Jurkat, Clone E6-1 (cell line): ENCODE measurements at places on chromosomes 1 and 21.

- no peak for DNase-seq
Measured at GRCh38 chr1:66048011-66048410, 255.3 kb downstream of the PDE4B start.

DNA sequence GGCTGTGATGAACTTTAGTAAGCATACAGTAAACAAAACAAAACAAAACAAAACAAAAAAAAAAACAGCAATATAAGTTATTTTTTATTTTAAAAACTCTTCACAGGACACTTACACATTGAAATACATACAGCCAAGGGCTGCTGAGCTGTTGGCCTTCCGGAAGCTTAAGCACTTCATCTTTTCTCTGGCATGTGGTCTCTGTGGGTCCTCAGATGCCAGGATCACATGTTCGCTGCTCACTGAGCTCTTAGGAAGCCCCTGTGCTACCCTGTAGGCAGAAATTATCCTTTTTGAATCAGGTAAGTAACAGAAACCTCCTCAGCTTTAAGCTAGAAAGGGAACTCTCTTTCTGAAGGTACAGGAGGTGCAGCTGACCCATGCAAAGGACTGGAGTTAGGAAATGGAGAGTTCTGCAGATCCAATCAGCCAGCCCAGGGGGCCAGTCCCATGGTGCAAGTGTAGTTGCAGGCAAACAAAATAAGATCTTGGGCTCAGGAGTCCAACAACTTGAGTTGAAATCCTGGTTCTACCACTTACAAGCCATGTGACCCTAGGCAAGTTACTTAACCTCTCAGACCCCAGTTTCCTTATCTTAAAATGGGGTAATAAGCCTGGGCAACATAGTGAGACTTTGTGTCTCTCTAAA, 22.4 kb upstream of the MED18 start:
- DNase-seq, result no peak

DNA sequence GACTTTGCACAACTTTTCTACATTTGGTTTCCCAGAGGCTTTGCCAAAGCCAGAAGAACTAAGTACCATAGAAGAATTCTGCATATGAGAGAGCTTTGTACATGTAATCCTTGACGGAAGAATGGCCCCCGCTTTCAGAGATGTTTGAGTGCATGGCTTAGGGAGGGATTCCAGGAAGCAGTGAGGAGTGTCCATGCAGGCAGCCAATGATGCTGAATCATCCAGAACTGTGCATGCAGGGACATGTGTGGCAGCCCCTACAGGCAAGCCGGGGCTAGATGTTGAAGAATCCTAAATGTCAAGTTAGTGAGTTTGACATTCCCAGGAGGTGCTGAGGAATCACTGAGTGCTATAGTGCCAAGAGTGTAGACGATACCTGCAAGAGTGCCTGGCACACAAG, 9.9 kb upstream of the HAO2 start:
- no peak for DNase-seq

DNA sequence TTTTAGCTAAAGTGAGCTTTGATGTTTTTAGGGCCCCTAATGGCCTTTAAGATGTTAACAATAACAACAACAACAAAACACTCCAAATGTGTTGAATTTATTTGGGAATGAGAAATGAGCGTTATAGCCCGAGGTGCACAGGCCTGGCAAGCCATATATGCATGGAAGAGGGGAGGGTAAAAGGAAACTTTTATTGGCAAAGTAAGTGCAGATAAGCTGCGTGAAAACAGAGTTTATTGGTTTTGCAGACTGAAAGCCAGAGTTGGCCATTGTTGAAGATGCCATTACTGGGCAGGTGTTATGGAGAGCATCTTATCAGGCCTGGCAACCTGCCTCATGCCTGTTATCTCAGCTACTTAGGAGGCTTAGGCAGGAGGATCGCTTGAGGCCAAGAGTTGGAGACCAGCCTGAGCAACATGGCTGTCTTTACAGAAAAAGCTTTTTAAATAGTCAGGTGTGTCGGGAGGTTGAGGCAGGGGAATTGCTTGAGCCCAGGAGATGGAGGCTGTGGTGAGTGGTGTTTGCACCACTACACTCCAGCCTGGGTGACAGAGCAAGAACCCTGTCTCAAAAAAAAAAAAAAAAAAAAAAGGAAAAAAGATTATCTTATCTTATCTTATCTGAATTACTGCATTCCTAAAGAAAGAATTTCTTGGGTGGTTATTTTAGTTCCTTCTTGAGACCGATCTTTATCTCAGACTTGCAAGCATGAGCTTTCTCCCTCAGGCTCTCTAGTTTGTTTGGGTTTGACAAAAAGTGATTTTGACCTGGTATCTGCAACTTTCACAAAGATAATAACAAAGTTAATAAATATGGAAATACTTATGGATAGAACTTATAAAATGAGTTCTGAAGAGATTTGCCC, 1.7 kb downstream of the PATJ start:
- DNase-seq, result no peak

GRCh38 chr1:84246213-84246612, 55.3 kb upstream of the SAMD13 start:
- no peak for DNase-seq

DNA sequence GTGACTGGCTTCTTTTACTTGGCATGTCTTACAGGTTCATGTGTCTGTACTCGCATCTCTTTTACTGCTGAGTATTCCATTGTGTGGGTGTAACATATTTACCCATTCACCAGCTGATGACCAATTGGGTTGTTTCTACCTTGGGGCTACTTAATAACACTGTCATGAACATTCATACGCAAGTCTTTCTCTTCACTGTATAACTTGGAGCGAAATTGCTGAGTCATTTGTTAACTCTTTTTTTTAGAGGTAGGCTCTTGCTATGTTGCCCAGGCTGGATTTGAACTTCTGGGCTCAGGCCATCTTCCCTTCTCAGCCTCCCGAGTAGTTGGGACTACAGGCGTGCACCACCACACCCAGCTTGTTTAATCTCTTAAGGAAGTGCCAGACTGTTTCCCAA, 6.5 kb downstream of the PYCR2 start:
- DNase-seq, result no peak

- no peak for DNase-seq
Measured at GRCh38 chr1:85047472-85048295, 616 bp downstream of the MCOLN3 start.

DNA sequence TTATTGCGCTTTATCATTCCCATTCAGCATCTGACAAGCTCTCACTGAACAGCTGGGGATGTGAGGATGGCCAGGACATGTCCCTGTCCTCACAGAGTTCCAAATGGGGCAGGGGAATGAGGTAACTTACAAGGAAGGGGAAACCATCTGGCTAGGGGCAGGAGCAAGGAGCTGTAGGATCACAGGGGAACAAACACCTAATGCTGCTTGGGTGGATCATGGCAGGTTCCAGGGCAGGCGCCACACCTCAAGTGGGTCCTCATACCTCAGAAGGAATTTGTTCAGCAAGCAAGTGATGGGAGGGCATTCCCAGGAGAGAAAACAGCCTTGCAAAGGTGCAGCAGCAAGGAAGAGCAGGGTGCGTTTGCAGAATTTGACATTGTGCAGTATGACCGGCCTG, 35.1 kb upstream of the GRIK3 start:
- no peak for DNase-seq

GRCh38 chr1:32817815-32818786, 648 bp downstream of the S100PBP start:
- peak; percentile 45 for DNase-seq

GRCh38 chr1:160631983-160632625, 14.7 kb downstream of the SLAMF1 start:
- no peak for DNase-seq

DNA sequence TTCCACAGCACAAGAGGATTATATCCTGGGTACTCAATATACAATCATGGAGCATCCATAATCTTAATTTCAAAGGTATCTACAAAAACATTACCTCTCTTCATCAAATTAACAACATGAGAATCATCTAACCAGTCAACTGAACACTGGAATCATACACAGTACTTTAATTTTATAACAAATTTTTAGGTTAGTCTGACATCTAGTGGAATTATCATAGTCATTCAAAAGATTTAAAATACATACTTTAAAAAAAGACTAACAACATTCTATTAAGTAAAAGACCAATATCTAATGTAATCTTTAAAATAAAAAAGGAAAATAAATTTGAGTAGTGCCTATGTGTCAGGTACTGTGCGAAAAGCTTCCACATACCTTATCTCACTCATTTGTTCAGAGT, 16.8 kb upstream of the SH3GLB1 start:
- no peak for DNase-seq
